ENCODE measurements at places on chromosomes 3 and 15.

DNA sequence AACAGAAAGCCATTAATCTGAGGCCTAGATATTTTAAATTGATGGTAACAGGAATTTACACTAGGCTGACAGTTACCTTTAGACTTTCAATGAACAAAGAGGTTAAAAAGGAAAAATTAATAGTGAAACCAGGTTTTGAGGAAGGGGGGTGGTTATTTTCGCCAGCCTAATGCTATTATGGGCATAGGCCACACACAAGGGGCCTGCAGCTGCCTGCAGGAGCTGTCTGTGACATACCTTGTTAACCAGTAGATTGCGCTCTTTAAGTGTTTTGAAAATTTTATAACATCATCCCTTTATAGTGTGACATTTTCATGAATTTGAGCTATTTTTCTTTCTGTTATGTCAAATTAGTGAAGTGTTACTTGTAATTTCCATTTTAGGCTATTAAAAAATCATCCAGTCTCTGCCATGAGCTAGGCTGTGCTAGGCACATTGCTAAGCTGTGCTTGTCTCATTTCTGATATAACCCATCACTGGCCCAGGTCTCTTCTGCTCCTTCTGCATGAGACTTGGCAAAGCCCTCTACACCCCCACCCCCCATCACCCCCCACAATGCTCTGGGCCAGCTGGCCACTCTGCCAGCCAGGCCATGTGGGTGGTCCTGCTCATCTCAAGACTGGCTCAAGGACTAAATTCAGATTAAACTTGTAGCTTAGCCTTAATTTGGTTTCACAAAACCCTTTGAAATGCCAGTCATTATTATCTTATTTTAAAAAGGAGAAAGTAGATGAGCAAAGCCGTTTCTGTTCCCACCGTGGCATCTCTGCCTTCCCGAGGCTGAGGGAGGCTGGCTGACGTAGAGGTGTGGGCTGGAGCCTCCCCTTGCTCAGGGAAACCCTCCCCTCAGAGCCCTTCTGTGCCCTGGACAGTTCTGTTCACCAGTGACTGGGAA lies 48.4 kb upstream of the SEC22A start:
- DNase-seq = no peak

GRCh38 chr3:17755836-17756235 lies 13.4 kb upstream of the TBC1D5 start:
- no peak for DNase-seq

GRCh38 chr3:79467721-79468120 lies 300.1 kb downstream of the ROBO1 start:
- no peak for DNase-seq

- DNase-seq = no peak
Measured at GRCh38 chr3:157129803-157130466, 30.0 kb downstream of the CCNL1 start.

DNA sequence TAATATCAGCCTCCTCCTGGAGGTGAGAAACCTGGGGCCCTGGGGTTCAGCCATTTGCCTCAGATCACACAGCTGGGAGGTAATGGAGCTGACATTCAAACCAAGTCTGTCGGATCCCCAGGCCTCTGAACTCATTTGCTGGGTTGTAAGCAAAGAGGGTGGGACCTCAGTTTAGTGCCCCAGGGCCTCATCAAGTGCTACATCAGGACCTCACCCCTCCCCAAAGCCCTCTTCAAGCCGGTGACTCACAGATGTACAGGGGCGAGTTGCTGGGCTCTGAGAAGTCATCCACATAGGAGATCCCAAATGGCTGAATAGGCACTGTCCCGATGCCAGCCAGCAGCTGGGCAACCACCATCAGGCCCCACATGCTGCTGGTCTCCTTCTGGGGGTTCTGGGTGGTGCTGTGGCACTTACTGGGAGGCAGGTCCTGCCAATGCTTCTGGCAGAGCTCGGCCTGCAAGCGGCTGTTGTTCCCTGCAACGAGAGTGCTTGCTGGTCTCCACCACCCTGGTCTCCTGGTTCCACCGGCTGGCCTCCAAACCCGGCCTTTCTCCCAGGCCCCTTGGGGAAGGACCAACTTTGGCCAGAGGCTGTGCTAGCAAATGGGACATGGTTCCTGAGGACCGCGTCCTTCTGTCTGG lies 59.2 kb upstream of the RAB6B start:
- DNase-seq = no peak

DNA sequence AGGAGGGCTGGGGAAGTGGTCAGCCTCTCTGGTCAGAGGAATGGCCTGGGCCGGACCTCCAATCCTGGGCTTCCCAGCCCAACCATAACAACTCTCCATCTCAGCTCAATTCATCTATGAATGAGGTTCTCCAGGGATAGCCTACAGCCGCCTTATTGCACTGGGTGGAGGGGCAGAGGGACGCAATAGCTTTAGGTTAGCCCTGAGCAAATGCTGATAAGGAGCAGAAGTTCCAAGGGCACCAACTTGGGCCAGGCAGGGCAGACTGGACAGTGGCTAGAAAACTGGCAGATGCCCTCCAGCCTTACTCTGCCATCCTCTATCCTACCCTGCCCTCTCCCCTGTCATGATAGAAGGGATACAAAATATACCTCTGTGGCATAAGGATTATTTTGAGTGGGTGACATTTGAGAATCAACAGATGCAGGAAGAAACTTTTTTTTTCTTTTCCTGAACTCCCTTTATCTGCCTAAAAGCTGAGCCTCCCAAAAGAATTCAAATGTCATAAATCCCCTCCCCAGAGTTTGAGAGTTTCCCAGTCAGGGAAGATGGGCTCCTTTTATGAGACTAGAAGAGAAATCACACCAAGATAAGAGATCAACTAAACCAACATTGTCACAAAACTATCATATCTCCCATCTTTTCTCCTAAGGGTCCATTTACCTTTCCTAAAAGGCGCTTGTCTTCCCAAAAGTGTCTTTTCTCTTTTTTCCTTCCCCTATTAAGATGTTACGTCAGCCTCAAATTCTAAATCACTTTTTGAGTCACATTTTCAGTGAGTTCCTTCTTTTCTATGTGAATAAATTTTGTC lies 40.4 kb upstream of the C15orf39 start:
- no peak for DNase-seq

DNA sequence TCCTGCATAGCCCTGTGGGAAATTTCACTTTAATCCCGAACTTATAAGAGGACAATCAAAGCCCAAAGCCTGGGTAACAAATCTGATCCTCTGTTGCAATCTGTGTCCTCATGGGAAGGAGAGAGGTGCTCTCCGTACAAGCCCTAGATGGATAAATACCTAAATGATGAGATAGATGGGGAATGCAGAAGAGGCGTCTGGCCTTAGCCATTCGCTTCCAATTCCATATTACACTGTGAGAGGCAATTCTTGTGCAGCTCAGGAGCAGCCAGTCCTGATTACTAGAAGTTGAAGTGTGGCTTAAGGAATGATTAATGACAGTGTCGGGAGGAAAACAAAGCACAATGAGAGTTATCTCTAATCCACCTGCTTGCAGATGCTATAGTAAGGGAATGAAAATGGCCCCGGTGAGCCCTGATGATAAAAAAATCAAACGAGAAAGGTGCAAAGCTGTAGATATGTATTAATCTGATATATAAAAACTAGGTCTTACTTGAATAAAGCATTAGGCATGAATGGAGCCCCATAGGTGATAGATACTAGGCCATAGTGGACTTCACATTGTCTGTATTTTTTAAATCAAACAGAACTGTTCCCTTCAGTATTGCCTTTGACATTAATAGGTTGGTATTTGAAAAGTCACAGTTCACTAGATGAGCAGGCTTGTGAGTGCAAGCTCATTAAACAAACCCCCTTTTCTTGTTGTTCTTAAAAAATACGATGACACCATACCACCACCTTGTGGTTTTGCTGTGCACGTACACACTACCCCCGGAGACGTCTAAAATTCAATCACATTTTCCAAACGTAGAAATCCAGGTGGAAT lies 54.2 kb upstream of the TMCO5A start:
- no peak for DNase-seq

DNA sequence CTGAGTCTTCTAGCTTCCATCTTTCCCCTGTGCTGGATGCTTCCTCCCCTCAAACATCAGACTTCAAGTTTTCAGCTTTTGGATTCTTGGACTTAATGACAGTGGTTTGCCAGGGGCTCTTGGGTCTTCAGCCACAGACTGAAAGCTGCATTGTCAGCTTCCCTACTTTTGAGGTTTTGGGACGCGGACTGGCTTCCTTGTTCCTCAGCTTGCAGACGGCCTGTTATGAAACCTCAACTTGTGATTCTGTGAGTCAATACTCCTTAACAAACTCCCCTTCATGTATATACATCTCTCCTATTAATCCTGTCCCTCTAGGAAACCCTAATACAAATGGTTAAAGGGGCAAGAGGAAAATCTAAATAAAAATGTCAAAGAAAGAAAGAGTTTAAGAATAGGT lies 100.1 kb downstream of the ABI3BP start:
- no peak for DNase-seq

All from activated T-helper 1 cell treated with Interleukin-2 at 50 U/mL for 16 hours (primary cell).